ENCODE measurements at places on chromosomes 3 and 15.

GRCh38 chr3:170296703-170297102 is 60.8 kb upstream of the SKIL start:
- no peak for DNase-seq

GRCh38 chr3:112817271-112817670 is 29.4 kb downstream of the CD200R1L start:
- no peak for DNase-seq

GRCh38 chr3:50194903-50195500 is 3.6 kb downstream of the GNAT1 start:
- no peak for DNase-seq

- DNase-seq, result no peak
These were observed 781.2 kb upstream of the GRM7 start for GRCh38 chr3:6079561-6080179.

DNA sequence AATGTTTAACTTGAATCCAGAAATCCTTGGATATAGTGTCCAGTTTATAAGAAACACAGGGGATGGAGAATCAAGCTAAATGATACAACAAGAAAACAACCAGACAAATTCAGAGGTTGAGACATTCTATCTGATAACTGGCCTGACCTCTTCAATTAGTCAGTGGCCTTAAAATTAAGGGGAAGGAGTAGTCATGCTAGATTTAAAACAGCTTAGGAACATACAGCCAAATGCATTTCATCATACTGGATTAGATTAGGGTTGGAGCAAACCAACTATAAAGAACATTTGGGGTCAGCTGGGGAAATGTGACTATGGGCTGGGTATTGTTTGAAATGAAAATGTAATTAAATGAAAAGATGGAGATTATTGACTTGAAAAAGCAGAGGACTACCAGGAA is 53.3 kb downstream of the PPARG start:
- no peak for DNase-seq

DNA sequence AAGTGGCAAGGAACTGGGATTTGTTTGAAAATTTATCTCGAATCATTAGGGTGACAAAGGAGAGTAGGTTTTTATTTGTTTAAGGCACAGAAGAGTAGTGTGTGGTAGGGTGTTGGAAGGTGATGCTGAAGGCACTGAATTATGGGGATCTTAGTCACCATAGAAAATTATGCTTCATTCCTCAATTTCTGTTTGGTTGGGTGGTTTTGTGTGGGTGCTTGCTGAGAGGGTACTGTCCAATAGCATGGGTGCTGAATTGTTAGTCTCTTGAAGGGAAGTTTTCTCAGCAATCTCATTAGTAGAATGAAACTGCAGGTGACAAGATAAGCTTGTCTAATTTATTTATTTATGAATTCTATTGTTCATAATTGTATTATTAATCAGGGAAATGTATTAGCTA is 610.9 kb downstream of the AGBL1 start:
- peak; percentile 38 for DNase-seq

GRCh38 chr3:70832089-70832833 is 519.8 kb upstream of the MDFIC2 start:
- DNase-seq, result no peak

DNA sequence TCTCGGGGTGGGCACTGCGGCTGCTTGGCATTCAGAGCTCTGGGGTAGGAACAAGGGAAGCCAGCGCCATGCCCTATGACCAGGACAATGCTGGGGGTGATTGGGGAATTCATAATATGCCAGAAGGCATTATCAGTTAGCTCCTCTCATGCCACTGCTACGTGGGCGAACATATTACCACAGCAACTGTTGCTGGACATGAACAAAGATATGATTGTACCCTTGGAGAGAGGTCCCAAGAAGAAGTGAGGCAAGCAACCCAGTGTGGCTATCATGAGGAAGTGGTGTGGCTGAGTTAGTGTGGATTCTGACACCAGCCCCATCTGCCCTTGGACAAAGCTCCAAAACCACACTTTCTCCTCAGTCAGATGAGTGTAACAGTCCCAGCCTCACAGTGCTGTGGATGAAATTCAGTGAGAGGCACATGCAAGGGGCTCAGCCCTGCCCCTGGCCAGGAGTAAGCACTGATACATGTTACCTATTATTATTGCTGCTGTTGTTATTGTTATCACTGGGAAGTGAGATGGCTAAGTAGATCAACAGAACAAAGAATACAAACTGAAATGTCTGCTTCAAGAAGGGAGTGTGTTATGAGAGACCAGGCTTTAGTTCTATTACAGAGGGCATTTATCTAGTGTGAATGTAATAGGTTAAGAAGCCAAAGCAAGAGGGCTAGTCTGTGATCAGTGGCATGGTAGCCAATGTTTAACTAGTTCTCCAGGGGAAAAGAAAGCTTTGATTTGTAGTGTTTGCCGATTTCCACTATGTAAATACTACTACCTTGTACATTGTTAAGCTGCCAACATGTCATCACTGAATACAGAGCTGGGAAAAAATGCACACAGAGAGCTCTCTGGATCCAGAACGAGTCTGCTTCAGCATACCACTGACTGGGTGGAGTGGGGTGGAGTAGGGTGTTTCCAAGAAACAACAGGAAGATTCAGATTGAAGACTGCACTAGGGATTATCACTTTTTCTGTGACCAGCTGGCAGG is 222.3 kb upstream of the EIF1B start:
- DNase-seq, result no peak

DNA sequence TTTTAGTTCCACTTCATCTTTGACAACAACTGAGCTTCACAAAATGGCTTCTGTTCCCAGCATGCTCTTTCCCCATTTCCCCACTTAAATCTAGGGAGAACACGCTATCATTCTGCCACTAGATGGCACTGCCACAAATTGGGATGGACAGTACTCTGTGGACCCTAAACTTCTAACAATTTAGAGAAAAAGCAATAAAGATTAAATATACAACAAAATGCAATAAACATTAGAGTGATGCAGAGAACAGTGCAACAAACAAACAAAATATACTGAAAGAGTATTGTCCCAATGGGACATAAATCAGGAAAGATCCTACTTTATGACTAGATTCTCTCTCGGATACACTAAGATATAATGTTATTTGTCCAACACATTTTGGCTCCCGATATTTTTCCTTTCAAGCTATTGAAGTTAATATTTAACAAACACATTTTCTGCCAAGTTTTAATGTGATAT is 169.7 kb upstream of the TMCO5A start:
- peak; percentile 35 for DNase-seq

- peak; percentile 86 for DNase-seq
These were observed 25.8 kb upstream of the RPL39L start for GRCh38 chr3:187165144-187165543.

- DNase-seq, result no peak
These were observed 1.1 kb downstream of the CMTM8 start for GRCh38 chr3:32239307-32240158.

GRCh38 chr3:127690823-127691452 is 18.2 kb downstream of the ABTB1 start:
- no peak for DNase-seq

DNA sequence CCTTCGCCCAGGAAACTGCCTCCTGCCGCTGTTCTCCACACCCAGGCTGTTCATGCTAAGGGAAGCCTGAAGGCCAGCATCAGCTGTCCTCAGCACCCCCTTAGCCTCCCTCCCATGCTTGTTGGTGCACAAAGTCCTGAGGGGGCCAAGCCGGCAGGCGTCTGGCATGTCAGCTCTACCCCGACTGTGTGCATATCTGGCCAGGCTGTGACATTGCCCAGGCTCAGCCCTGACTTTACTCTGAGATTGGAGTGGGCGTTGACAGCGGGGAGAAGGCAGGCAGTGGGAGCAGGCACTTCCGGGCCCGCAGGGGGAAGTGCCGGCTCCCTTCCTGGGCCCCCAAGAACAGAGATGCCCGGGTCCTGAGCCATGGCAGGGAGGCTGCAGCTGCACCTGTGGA is 492.2 kb downstream of the AGBL1 start:
- no peak for DNase-seq

DNA sequence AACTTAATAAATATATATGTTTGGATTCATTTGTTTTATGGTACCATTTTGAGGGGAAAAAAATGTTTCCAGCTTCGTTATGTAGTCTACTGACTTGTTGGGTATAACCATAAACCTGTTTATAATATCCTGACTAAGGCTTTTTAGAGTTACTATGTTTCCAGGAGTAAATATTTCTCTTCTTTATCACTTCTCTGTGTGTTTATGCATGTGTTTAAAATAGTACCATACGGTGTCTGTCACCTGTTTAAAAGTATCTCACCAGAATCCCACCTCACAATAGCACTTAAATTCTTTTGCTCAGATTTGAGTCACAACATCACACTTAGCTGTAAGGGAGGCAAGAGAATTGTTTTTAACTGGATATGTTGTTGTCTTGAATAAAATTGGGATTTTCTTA is 15.1 kb downstream of the LACTB start:
- DNase-seq, result no peak

DNA sequence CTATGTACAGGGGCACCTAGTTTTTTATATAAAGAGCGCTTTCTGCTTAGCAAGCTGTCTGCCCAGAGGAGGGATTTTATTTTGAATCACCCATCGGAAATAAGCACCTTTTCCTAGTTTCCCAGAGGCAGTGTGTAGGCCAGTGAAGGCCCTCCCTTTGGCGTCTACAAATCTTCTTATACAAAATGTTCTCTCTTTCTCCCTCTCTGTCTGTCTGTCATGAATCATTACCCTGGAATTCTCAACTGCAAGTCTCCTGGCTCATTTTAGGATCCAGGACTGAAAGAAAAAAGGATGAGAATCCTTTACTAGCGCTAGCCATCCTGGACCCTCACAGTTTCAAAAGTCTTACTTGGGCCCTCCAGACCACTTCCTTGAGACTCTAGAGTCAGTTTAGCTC is 728.1 kb downstream of the OTOL1 start:
- DNase-seq, result no peak

GRCh38 chr15:88029696-88030095 is 226.8 kb downstream of the NTRK3 start:
- DNase-seq, result no peak

DNA sequence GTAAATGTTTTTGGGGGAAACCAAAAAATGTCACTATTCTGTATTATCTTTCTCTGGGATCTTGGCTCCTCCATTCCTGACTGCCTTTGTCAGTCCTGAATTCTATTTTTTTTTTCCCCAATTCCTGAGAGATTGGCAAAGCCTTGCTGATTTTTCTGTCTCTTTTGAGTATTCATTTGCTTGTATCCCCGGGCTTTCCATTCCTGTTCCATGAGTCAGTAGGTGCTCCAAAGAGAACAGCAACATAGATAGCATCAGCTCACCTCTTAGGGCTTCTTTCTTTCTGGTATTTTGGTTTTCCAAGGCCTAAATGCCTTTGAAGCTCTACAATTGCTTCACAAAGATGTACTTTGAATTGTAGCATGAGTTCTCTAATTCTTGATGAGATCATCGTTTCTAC is 271.7 kb upstream of the LRRC3B start:
- no peak for DNase-seq

DNA sequence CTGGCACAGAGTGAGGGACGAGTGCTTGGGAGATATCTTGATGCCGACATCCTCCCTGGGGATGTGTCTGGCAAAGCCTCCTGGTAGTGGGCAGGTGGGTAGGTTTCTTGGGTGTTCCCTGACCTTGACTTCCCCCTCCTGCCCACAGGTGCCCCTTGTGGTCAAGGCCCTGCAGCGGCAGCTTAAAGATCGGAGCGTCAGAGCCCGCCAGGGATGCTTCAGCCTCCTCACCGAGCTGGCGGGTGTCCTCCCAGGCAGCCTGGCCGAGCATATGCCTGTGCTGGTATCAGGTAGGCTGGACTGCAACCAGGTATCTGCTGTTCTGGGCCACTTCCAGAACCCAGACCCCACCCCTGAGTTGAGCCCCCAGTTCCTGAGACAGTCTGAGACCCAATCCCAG is 19.2 kb downstream of the CAND2 start:
- no peak for DNase-seq

- no peak for DNase-seq
These were observed 26.3 kb downstream of the FEM1B start for GRCh38 chr15:68303560-68304436.

DNA sequence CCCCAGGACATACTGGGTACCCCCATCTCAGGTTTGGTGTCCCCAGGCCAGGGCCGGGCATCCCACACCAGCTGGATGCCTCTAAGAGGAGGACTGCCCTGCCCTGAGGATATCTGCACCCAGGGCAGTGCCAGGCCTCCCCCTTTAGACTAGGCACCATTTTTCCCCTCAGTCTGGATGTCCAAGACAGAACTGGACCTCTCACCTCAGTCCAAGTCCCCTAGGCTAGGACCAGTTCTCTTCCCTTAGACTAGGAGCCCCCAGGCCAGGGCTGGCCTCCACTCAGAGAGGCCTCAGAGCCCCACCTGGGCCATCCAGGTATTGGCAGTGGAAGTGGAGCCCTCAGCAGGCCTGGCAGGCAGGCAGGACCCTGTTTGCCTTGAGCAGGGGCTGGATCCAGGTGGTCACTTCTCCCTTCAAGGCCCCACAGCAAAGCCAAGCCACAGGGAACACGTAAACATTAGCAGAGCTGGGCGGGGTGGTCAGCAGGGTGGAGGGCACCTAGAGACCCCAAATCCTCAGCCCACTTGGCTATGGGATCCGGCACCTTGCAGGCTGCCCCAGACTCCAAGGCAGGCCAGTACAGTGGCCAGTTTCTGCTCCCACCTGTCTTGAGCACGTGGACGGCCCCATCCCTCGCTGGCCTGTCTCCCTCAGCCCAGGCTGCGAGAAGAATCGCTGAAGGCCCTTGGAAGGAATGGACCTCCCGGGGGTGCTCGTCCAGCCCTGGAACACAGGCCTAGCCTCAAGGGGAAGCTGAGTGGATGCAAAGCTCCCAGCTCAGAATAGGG is 28.3 kb downstream of the PTH1R start:
- no peak for DNase-seq

DNA sequence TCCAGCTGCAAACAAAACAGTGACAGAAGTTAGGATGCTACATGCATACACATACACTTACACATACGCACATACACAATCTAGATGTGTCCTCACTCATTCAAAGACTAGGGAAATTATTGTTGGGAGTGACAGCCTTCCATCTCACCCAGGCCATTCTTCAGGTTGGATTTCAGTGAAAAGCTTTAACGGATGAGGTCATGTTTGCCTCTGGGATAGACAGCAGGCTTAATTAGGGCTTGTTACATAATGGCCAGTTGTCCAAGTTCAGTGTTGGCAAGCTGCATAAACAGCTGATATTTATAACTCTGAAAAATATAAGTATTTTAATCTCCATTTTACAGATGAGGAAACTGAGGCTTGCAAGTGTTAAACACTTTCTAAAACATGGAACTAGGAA is 35.8 kb upstream of the PLOD2 start:
- DNase-seq, result no peak

GRCh38 chr3:81789691-81790090 is 28.2 kb upstream of the GBE1 start:
- DNase-seq, result no peak

DNA sequence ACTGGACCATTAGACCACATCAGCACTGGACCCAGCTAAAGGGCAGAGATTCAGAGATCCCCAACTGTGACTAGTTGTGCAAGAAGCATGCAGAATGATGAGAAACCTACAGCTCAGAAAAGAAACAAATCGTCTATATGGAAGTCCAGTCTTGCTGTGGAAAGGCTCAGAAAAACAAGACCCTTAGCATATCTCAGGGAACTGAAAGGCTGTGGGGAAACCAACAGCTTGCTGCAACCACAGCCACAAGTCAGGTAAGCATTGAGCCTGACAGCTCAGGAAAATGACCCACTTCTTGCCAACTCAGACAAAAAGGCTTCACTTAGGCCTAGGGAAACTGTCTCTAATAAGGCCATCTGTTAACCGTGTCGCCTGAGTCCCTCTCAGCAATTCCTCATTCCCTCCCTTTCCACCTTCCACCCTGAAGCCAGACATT is 145.6 kb downstream of the LSAMP start:
- DNase-seq, result no peak

Data from renal pelvis (tissue), 12 donors.